GM12864 (cell line): ENCODE measurements at places on chromosomes 2 and 18.
A peak's percentile ranks its signal among the peaks of the same experiment; 100 is the strongest.

GRCh38 chr2:20618468-20618885 is 32.4 kb downstream of the HS1BP3 start:
- DNase-seq, result no peak

DNA sequence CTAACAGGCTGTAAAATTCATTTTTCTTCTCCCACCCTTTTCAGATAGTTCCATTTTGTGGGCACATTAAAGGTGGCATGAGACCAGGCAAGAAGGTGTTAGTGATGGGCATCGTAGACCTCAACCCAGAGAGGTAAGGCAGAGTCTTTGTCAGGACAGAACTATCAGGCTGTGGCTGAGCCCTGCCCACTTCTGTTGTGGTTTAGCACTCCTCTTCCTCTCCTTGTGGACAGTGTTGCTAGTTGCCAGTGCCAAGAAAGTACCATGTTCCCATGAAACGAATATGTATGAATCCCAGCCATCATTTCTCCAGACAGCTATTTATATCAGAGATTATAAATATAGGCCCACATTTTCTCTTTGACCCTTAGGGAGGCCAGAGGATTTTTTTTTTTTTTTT is 1.6 kb downstream of the LGALSL start:
- no peak for DNase-seq

DNA sequence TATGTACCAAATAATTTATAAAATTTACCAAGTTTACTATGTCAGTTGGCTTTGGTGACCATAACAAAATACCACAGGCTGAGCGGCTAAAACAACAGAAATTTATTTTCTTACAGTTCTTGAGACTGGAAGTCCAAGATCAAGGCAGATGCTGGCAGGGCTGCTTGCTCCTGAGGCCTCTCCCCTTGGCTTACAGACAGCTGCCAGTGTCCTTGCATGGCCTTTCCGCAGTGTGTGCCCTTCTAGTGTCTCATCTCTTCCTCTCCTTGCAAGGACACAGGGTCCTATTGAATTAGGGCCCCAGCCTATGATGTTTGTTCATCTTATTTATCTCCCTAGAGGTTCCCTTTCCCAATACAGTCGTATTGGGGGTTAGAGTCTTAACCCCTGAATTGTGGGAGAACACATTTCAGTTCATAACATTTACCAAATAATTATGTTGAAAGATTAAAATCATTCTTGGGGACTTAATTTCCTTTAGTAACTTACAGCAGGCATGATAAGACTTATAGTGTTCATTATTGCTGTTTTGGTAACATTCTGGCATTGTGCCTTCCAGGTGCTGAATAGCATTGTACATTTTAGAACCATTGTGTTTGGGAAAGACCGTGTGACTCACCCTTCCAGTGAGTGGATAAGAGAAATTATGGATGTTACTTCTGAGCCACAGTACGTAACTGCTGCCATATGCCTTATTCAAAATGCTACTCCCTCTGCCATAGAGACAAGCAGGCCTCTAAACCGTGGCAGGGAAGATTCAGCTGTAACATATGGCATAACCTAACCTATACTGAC is 317.5 kb downstream of the TMX3 start:
- no peak for DNase-seq

- DNase-seq, result no peak
Observed at GRCh38 chr2:25132299-25132635, 36.1 kb downstream of the POMC start.

DNA sequence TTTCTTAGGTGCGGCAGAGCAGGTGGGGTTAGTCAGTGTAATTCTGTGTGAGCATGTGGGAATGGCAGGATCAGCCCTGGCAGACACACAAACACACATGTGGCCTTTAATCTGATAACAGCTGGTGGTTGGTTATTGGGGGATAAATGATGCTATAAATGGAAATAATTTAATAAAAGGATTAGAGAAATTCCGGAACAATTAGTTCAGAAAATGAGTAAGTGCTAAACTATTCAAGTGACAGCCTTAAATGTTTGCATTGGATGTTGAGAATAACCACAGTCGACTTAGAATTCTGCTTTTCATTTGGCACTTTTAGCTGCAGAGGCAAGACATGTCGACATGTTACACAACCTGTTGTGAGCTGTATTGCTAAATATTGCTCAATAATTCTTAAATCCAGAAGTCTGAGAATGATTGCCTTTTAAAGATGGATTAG is 7.2 kb downstream of the SMYD1 start:
- DNase-seq, result no peak

DNA sequence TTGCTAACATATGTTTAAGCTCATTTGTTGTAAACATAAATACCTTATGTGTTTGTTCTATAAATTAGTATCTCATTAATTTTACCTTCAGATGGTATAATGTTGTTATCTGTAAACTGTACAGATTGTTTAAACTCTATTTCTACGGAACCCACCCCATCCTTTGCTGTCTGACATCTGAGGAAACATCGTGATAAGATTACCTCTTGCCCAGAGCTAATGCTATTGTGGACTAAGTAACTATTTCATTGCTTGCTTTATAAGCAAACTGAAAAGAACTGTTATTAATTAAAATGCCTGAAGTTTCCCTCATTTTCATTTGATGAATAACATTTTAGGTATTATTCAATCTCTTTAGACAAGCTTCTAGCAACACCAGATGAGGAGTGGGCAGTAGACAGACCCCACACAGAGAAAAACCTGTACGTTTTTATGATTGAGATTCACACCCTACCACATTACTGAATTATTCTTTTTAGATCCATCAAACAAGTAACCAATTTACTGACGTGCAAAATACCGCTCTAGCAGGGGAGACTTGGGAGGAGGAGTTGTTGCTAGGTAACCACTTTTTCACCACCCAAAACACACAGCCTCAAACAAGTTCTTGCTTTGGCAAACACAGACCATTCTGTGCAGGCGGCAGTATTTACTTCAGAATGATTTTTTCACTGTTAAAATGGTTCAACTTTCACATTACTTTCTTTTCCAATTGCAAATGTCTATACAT is 1.9 kb upstream of the SYT4 start:
- no peak for DNase-seq

- DNase-seq, result no peak
Observed at GRCh38 chr18:965921-966758, 61.5 kb downstream of the ADCYAP1 start.

DNA sequence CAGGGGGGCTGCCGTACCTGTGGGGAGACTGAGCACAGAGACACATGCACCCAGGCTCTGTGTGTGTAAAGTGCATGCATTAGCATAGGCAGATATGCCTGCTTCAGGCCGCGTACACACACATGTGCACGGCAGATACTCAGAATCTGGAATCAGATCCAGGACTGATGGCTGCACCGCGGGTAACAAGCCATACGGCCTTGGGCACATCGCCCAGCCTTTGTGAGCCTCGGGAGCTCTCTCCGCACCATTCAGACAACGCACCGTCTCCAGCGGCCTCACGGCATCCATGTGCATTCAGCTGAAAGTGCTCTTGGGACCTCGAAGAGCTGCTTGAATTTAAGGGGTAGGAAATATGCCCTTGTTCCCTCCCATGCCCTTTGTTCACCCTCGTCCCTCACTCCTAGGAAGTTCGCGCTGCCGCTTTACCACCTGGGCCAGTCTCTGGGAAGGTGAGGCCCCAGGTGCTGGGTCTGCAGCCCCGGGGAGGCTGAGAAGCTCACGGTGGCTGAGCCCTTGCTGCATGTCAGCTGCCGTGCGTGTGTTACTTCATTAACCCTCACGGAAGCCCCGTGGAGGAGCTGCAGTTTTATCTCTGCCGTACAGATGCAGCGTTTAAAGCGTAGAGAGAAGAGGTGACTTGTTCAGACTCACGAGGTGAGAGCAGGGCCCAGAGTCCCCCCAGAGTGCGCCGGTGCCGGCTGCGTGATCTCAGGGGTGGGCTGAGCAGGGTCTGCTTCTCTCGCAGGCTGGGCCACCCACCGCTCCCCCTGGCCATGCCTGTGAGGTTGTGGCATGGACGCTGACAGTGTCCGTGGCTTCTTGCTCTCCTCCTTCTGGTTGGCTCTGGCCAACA is 377.7 kb upstream of the MYT1L start:
- DNase-seq, result no peak

DNA sequence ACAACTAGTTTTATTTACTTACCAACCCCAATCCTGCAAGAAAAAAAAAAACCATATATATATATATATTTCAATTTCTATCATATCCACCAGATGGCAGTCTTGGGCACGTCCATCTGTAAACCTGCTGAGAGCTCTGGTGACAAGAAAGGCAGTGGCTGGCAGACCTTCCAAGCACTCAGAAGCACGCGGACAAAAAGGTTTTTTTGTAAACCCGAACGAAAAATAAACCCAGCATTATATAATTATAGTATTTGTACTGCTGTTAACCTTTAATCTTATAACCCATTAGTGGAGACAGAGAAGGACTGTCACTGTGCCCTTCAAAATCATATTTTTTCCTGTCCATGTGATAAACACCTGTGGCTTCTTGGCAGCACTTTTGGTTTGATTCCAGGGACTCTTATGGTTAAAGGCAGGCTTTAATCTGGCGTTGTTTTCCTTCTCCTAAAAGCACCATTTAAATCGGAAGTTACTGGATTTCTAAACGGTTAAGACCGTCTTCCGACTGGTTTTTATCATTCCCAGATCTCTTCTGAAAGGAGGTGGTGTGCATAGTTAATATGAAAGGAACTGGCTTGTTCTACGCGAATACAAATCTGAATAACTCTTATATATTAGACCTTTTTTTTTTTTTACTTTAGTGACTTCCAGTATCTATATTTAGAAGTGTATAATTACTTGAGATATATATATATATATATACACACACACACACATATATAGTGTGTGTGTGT is 31.0 kb upstream of the SLC3A1 start:
- peak; percentile 55 for DNase-seq

GRCh38 chr2:188727846-188728245 is 246.3 kb upstream of the COL3A1 start:
- no peak for DNase-seq

GRCh38 chr2:183123117-183123958 is 905 bp upstream of the NUP35 start:
- DNase-seq, result no peak

GRCh38 chr2:44906972-44907371 is 34.5 kb upstream of the SIX3 start:
- DNase-seq, result no peak

- no peak for DNase-seq
Observed at GRCh38 chr2:106011380-106011779, 182.7 kb downstream of the UXS1 start.

DNA sequence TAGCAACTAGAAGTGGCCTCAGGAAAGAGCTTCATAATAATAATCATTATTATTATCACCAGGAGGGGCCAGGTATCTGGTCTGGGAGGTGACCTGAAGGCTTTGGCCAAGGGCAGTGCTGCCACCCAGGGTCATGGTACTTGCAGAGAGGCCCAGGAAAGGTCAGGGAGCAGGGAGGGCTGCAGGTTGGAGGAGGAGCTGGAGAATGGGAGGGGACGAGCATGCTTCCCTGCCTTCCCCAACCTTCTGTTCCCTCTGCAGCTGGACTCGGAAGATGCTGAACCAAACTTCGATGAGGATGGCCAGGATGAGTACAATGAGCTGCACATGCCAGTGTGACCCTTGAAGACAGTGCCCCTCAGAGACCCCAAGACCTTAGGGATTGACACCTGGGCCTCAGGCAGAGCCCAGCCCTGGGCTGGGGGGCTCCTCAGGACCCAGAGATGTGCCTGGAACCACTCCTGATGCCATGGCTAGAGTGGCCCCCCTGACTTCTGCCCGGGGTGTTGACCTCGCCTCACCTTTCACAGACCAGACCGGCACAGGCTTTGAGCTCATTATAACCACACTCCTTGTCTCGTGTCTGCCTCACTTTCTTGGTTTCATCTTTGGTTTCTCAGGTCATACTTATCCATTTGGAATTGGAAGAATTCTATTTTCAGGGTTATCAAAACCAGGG is 14.1 kb downstream of the SLC4A3 start:
- DNase-seq, result no peak

DNA sequence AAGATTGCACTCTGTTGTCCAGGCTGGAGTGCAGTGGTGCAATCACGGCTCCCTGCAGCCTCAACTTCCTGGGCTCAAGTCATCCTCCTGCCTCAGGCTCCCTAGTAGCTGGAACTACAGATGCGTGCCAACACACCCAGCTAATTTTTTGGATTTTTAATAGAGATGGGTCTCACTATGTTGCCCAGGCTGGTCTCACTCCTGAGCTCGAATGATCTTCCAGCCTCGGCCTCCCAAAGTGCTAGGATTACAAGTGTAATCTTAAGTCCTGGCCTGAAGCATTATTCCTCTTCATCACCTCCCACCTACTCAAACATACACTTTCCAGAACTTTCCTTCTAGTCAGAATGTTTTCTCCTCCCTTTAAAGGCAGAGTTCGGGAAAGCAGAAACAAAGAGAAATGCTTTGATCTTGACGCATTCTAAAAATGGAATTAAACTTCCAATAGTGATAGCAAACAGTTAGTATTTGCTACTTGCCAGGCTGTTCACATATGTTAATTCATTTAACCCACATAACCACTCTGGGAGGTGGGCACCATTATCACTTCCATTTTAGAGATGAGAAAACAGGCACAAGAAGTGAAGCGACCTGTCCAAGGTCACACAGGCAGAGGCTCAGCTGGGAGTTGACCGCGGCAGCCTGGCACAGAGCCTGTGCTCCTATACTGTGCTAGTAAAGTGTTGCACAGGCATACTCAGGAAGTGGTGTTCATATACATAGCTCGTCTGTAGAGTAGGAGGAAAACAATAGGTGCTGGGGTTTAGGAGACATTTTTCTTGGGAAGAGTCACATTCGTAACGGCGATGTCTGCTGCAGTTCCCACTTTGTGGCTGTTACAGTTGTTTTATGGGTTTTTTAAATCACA is 24.6 kb downstream of the TEX44 start:
- no peak for DNase-seq

GRCh38 chr2:69083235-69083748 is 70.3 kb downstream of the ANTXR1 start:
- no peak for DNase-seq

- DNase-seq, result no peak
Observed at GRCh38 chr2:215779912-215780311, 233.4 kb downstream of the MREG start.

GRCh38 chr18:23629444-23629946 is 33.2 kb downstream of the ANKRD29 start:
- DNase-seq, result no peak

GRCh38 chr2:167017021-167017420 is 128.7 kb downstream of the XIRP2 start:
- no peak for DNase-seq

DNA sequence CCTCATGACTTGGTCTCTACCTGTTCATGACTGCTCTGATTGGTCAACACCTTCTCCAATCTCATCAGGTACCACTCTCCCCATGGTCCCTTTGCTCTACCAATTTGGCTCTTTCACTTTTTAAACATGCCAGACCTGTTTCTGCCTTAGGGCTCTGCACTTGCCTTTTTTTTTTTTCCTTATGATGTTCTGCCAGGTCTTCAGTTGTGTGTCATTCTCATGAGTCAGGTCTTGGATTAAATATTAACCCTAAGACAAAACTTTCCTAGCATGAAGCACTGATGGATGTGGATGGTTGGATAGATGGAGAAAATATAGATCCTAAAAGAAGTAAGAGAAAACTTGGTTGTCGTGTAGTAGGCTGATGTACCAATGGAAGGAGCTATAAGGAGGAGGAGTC is 219.3 kb downstream of the TTC32 start:
- DNase-seq, result no peak
